ENCODE measurements at places on chromosomes 7 and 10.

DNA sequence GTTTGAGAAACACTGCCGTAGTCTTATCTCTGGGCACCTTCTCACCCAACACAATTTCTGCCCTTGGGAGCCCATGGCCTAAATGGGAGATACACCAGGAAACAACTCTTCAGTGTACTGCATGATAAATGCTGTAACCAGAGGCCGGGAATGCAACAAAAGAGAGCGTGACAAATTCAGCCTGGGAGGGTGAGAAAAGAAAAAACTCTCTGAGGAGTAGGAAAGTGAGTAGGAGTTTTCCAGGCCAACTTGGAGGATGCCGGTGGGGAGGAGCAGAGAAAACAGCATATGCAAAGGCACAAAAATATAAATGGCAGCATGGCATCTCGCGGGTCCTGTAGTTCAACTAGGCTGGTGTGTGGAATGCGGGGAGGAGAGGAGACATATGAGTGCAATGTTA is 624.5 kb downstream of the PARD3 start:
- no peak for DNase-seq

DNA sequence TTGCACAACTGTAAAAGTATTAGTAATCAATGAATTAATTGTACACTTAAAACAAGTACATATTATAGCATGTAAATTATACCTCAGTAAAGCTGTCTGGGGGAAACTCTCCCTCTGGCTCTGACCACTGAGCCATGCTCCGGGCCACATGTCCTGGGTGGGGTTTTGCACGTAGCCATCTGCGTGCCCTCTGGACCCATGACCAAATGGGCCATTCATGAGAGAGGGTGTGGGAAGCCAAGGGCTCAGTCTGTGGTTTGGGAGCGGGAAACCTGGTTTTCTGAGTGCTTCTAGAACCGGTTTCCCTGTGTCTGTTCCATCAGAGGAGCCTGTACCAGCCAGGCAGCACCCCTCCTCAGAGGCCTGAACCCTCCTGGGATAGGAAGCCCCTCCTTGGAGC is 143.2 kb downstream of the SH3PXD2A start:
- DNase-seq: no peak

DNA sequence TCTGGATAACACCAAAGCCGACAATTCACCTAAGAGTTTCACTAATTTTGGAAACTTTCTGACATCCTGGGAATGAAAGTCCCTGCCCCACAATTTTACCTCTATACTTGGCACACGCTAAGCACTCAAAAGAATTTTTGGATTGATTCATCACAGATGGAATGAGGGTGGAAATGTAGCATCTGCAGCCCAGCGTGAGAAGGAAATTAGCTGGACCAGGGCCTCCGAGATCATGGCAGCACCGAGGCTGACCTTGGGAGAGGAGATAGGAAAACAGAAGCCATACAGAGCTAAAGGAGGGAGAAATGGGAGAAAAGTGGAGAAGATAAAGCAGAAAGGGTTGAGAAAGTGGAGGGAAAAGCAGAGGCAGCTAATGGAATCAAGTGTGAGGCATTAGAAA is 606.6 kb upstream of the DPP6 start:
- DNase-seq: no peak

GRCh38 chr7:45036317-45036716 is 36.3 kb downstream of the CCM2 start:
- no peak for DNase-seq

DNA sequence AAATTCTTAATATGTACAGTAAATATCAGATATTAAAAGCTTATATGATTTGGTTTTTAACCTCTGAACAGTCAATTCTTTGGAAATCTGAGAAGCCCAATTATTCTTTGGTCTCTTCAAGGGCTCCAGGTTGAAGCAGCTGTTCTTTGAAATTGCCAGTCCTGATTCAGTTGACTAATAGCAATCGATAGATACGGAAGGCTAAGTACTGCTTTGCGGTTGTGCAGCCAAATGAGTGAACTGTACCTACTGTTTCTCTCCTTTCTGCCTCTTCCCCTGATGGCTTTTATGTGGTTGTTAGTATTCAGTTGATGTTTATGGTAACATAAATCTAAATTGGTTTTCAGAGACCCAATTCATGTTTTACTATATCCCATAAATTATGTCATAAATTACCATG is 103.1 kb upstream of the RPA3 start:
- no peak for DNase-seq

DNA sequence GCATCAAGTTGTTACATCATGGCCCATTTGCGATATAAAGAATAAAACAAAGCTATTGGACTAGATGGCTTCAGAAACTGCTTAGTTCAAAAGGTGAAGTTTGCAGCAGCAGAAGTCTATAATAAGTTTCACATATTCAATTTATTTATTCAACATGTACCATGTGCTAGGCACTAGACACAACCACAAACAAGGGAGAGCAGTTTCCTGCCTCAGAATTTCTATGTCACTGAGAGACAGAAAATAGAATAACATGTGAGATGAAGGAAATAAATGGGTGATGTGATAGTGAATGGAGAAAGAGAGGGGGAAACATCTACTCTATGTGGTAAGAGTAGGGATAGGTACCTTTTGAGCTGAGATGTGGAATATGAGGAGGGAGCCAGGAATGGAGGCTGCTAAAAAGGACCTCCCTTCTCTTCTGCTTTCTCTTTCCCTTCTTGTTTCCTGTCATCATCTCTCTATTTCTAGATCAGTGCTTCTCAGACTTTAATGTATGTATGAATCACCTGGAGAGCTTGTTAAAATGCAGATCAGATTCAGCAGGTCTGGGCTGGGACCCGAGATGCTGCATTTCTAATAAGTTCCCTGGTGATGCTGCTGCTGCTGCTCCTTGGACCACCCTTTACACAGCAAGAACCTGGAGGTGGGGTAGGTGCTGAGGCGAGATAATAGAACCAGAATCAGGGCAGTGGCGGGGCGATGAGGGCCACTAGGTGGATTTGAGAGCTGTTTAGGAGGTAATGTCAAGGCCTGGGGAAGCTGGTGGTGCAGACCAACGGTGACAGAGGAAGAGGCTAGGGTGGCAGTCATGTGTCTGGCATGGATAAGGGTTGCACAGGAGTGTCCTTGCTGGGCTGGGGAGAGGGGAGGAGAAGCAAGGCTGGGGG is 13.7 kb upstream of the INMT start:
- DNase-seq: no peak

DNA sequence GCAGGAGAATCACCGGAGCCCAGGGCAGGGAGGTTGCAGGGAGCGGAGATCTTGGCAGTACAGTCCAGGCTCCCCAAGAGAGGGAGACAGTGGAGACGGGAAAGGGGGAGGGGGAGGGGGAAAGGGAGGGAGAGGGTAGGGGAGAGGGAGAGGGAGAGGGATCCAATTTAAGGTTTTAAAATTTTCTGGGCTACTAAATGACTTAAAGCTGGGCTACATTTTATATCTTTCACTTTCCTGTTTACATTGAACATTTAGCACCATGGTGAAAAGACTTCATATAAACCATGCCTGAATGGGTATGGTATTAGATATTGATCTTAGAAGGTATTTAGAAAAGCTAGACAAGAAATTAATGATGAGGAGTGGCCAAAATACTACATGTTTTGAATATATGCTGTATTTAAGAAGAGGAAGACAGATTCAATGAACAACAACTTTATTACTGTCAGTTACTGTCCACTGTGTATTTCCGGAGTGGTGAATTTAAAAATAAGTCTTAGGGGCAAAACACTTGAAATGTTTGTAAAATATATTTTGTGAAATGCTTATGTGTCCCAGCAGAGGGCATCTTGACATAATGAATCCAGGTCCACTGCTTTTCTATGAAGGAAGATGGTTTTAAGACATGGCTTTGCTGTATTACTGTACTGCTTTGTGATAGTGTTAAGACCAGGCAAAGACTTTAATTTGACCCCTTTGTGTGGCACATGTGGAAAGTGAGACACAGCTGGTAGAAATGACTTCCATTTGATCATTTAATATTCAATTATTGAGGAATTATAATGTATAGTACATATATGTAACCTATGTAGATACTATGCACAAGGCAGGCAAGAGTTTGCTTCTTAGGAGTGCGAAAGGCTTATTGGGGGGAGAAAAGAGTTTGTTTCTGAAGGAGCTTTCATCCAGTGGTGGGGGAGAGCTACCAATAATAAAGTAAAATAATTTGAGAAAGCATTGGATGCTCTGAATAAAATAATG is 52.8 kb downstream of the NRF1 start:
- peak; percentile 78 for DNase-seq

GRCh38 chr7:120028636-120029035 is 244.3 kb upstream of the KCND2 start:
- DNase-seq: peak; percentile 75

DNA sequence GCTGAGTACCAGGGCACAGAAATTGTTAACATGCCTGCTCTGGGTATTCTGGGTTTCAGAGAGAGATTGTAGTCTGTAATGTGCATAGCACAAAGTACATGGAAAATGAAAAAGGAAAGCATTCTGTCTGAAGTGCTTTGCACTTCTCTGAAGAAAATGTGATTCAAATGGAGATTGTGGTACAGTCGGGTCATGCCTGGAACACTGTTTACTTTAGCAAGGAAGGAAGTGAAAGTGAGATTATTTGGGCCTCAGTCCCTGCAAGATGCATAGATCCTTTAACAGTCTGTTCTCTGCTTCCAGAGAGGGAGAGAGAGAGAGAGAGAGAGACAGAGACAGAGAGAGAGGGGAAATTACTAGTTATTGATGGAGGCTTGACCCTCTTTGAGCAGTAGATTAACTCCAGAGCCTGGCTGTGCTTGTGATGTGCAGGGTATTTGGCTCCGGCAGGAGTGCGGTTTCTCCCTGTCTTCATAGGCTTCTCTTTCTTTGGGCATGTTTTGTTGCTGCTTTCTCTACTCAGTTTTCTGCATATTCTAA is 5.4 kb downstream of the VWC2 start:
- DNase-seq: no peak

- no peak for DNase-seq
Measured at GRCh38 chr10:131700506-131700905, 200.3 kb upstream of the PPP2R2D start.

- DNase-seq: no peak
Measured at GRCh38 chr7:47803025-47803424, 145.2 kb downstream of the PKD1L1 start.

- no peak for DNase-seq
Measured at GRCh38 chr10:14439451-14440259, 108.9 kb upstream of the FRMD4A start.
